ENCODE measurements at places on chromosomes 7 and 10. TPM values are rescaled to one million over a fixed set of nuclear protein-coding genes. Genes with fewer than 3 reads are reported as not detected.

Gene MCM10
- total RNA-seq = 78.5 TPM

Gene MAT1A
- total RNA-seq = not detected

DNA sequence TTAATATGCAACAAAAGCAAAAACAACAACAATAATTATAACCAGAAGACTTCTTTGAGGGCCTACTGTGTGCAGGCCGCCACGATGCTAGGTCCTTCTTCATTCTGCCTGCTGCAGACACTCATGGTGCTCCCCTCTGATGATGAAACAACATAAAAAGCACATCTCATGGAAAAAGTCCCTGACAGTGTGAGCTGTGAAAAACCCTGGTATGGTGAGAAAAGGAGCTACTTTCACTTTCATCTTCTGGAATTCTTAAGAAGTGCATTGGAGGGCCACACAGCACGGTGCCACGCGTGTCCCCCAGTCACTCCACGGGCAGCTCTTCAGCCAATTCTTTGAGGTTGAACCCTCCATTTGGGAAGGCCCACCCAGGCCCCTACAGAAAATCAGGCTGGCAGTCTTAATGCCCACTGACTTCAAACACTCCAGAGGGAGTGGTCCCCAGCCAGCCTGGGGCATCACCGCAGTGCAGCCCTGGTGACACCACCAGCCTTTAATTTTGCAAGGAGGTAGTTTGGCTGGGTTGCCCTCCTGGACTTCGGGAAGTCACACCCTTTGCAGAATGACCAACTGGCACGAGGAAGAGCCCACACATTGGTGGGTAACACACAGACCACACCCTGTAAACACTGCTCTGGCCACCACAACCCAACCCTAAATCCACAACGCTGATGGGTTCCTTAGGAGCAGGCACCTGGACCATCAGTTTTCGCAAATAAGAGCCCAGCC is 7.7 kb downstream of the KCNMA1 start:
- DNase-seq = no peak
- no peaks in the 10 kb centered on the region for H3K4me1 ChIP-seq
- H3K27ac ChIP-seq = no peak overlapping the region
- peaks cover 12% of the 10 kb centered on the region for H3K27me3 ChIP-seq

- no peak overlapping the region for H3K4me3 ChIP-seq
- no peak overlapping the region for H3K27ac ChIP-seq
- no peak for DNase-seq
- no peaks in the 10 kb centered on the region for H3K4me1 ChIP-seq
- H3K27me3 ChIP-seq = no peaks in the 10 kb centered on the region
- no peaks in the 10 kb centered on the region for H3K36me3 ChIP-seq
Measured at GRCh38 chr7:70586822-70587221, 545.1 kb upstream of the GALNT17 start.

Data from activated T-helper 2 cell treated with anti-CD3 and anti-CD28 coated beads, Interferon-gamma antibody, Interleukin-2, Interleukin-4, amounts not matched to agents 10 μg/mL and 5 μg/mL and 100 μg/mL, durations not matched to agents 14 hours and 24 hours and 36 hours (primary cell).